ENCODE measurements at places on chromosomes 11 and 22.

DNA sequence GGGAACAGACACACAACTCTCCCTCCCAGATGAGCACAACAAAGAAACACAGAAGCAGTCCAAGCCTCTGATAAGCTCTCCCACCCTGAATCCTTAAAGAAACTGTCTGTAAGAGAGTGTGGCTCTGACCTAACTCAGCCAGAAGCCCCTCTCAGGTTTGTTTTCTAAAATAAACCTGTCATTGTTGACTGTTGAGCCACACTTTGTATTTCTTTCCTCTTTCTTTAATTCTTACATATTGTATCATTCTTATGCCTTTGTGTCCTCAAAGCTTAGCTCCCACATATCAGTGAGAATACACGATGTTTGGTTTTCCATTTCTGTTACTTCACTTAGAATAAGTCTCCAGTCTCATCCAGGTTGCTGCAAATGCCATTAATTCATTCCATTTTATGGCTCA, 7.8 kb upstream of the OR8D2 start:
- DNase-seq, result no peak

- DNase-seq, result no peak
Measured at GRCh38 chr22:24117942-24118341, 63.3 kb upstream of the SUSD2 start.

GRCh38 chr11:101523634-101524260, 60.1 kb downstream of the TRPC6 start:
- DNase-seq, result no peak

- no peak for DNase-seq
Measured at GRCh38 chr11:18615628-18616392, 16.2 kb downstream of the MISFA start.

DNA sequence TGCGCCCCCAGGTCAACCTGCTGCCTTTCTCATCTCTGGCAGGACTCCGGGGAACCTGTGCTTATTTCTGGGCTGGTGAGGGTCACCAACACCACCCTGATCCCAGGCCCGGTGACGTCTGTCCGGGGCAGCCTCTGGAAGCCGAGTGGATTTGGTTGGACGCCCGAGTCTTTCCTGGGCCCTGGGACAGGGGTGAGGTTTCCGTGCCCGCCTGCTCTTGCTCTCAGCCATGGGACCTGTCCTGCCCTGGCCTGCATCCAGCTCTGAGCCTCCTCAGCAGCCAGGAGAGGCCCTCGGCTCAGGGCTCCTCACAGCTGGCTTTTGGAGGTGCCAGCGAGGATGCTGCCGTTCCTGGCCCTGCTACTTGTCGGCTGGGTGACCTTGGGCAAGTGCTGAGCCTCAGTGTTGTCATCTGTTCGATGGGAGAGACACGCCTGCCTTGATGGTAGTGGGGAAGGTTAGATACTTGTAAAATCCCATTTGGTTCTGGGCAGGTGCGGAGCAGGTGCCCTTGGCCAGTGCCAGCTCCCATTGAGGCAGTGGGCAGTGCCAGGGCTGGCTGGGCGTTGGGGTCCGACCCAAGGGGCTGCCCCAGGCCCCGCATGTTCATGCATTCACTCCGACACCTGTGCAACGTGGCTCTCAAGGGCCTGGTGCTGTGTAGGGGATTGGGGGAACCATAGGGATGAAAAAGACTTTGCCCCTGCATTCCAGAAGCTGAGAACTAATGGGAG, 58.9 kb upstream of the THY1 start:
- DNase-seq, result no peak

GRCh38 chr11:112408517-112408916, 147.9 kb upstream of the PLET1 start:
- no peak for DNase-seq

GRCh38 chr22:24153353-24153752, 27.9 kb upstream of the SUSD2 start:
- no peak for DNase-seq

- no peak for DNase-seq
Measured at GRCh38 chr22:20578192-20578591, 70.8 kb downstream of the MED15 start.

- DNase-seq, result no peak
Measured at GRCh38 chr11:2791139-2791520, 91.3 kb upstream of the KCNQ1OT1 start.

DNA sequence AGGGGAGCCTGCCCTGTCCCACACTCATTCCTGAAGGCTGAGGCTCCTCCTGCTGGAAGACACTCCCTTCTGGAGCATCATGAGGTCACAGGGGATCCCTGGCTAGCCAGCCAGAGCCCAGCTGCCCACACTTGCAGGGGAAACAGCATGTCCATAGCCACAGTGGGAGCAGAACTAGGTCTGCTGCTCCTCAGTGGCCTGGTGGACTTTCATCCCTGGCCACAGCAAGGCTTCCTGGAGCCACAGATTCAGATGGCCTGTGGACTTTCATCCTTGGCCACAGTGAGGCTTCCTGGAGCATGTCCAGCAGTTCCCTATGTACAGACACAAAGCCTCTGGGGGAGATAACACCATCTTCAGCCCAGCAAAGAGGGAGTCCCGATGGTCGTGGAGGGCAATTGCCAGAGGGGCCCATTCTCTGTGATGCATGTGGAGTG, 5.9 kb upstream of the APOL6 start:
- no peak for DNase-seq

- no peak for DNase-seq
Measured at GRCh38 chr22:26445577-26446275, 16.7 kb downstream of the ASPHD2 start.

Measured in HTR-8/SVneo (cell line).